ENCODE measurements at places on chromosomes 6 and 20.

DNA sequence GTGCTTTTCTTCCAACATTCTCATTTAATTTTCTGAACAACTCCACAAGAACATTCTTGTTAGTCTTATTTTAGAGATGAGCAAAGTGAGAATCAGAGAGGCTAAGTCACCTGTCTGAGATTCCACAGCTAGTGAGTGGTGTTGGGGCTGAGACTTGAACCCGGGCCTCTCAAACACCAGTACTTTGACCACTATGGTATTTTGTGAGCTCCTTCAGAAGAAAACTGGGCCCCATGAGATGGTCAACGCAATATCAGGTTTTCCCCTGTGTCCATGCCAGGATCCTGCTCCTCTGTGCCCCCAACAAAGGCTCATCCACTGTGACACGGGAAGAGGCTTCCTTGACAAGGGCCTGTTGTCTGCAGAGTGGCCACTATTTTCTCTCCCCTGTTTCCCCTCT is 51.9 kb downstream of the MAFB start:
- DNase-seq, result no peak

DNA sequence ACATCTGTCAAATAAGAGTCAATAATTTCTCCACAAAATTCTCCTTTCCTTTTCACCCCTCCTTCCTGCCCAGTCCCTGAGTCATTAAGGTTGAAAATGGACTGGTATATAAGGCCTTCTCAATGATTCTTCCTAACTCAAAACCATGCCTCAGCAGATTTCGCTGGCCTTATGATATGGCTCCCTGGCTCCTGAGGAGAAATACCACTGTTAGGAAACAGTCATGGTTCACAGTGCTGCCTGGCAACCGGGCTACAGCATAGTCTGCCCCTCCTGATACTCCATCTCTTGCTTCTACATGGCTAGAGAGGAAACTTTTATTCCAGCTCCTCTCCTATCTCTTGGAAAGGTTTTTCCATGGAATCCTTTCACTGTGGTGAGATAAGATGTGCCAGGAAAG is 4.7 kb downstream of the UBE2J1 start:
- no peak for DNase-seq

DNA sequence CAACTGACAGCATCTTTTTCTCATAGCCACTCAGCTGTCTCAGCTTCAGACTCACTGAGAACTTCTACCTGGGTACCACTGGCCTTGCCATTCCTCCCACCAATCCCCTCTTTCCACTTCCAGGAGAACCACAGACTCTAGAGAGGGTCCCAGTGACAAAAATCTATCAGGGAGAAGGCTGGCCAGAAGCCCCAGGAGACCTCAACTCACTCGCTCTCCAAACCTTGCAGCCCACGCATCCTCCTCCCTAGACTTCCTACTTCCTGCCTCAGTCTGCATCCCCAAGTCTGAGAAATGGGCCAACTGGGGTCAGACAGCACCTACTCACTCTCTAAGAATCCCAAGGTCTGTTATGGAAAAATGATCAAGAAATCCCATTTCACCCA is 1.2 kb downstream of the TMEM239 start:
- DNase-seq, result no peak

DNA sequence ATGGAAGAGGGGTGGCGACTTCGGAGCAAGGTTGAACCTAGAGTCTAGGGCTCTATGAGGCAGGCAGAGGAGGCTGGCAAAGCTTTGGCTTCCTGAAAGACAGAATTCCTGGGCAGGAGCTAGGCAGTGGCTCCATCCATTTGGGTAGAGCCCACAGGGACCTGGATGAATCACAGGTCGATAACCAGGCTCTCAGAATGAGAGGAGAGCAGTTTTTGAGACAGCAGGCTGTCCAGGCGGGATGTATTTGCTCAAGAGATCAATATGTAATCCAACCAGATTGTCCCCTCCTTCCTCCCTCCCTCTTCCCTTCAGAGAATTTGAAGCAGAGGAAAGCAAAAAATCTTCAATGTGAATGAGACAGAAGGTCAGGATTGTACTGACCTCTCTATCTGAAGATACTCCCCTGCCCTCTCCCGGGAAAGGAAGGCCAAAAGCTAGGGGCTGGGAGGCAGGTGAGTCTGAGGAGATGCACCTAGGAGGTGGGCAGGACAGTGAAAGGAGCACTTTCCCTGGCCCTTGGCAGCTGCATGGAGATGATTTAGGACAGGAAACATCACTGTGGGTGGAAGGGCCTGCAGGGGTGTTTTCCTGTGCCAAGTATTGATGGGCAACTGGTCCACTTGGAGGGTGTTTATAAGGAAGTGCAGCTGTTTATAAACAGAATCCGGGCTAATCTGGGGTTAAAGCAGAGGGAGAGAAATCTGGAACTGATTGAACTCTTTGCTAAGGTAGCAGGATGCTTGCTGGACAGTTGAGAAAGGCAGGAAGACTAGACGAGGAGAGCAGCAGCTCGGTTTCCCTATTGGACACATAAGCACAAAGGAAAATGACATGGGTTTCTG is 212.4 kb upstream of the LRFN2 start:
- no peak for DNase-seq

GRCh38 chr20:32796981-32797451 is 22.7 kb upstream of the MAPRE1 start:
- no peak for DNase-seq

GRCh38 chr6:69044534-69044933 is 409.5 kb downstream of the ADGRB3 start:
- DNase-seq, result no peak

- DNase-seq, result no peak
These were observed 180.0 kb downstream of the GJA10 start for GRCh38 chr6:90074161-90074850.

DNA sequence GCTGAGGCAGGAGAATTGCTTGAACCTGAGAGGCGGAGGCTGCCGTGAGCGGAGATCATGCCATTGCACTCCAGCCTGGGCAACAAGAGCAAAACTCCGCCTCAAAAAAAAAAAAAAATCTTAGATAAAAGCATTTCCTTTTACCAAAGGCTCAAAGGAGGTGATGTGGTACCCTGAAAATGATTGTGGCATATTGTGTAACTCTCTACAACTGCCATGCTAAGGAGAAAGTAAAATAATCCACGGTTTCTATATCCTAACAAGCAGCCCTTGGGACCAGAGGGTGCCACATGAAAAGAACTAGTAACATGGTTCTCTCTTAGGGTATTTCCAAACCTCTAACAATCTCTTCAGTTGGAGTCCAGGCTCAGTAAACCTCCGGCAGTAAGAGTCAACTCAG is 38.8 kb upstream of the SLA2 start:
- DNase-seq, result no peak

- no peak for DNase-seq
These were observed 87.2 kb upstream of the EDN1 start for GRCh38 chr6:12203001-12203400.

GRCh38 chr6:29631860-29632731 is 887 bp downstream of the GABBR1 start:
- DNase-seq, result peak; percentile 12

GRCh38 chr6:168302534-168302933 is 17.0 kb downstream of the DACT2 start:
- DNase-seq, result no peak

- no peak for DNase-seq
These were observed 127.9 kb upstream of the NXT1 start for GRCh38 chr20:23222531-23223200.

GRCh38 chr6:35919085-35919826 is 1.6 kb downstream of the SRPK1 start:
- no peak for DNase-seq

DNA sequence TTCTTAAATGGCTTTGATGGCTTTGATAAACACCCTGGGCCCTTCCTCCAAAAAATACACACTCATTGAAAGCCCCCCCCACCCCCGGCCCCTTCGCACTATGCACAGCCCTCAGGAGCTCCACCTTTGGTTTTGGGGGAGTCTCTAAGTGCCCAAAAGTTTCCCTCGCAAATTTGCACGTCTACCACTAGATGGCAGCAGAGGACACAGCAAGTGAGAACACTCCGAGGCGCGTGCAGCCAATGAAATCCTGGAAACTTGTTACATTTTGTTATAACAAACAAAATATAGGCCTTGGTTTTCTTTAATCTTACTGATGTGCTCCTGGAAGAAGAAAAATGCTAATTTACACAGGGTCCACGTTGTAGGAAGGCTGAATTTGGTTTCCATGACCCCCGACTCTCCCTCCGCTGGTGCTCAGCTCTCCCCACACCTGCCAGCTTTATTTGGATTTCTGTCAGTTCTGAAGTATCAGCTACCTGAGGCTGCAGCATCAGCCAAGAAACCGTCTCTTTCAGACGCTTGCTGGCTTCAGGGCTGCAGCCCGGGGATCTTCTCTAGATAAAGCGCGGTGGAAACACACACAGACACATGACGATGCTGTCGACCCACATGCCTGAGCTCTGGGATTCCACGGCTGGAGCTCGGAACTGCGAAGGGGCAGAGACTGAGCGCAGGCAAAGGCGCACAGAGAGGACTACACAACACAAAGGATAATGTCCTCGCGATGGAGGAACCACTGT is 148.3 kb upstream of the RPS6KA2 start:
- DNase-seq, result no peak

- DNase-seq, result no peak
These were observed 50.2 kb downstream of the TMEM242 start for GRCh38 chr6:157272866-157273755.

- no peak for DNase-seq
These were observed 319.1 kb upstream of the QKI start for GRCh38 chr6:163095401-163095800.

GRCh38 chr6:134708079-134708478 is 241.8 kb downstream of the ALDH8A1 start:
- DNase-seq, result no peak

DNA sequence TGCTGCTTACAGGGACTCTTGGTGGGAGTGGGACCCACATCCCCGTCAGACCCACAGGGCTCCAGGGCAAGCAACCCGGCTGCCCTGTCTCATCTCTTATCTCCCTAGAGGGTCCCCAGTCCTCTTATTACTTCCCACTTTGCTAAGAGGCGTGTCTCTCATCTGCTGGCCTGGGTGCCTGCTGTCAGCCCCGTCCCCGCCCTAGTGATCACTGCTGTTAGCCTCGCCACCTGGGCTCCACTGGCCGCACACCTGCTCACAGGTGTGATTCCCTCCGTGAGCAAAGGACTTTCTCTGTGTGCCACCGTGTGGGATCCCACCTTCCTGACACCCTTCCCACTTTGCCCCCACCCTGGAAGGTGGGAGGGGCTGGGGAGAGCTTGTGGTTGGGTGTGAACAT is 57.6 kb downstream of the TCP11 start:
- DNase-seq, result no peak

- no peak for DNase-seq
These were observed 106.1 kb downstream of the PSMB1 start for GRCh38 chr6:170446841-170447560.

DNA sequence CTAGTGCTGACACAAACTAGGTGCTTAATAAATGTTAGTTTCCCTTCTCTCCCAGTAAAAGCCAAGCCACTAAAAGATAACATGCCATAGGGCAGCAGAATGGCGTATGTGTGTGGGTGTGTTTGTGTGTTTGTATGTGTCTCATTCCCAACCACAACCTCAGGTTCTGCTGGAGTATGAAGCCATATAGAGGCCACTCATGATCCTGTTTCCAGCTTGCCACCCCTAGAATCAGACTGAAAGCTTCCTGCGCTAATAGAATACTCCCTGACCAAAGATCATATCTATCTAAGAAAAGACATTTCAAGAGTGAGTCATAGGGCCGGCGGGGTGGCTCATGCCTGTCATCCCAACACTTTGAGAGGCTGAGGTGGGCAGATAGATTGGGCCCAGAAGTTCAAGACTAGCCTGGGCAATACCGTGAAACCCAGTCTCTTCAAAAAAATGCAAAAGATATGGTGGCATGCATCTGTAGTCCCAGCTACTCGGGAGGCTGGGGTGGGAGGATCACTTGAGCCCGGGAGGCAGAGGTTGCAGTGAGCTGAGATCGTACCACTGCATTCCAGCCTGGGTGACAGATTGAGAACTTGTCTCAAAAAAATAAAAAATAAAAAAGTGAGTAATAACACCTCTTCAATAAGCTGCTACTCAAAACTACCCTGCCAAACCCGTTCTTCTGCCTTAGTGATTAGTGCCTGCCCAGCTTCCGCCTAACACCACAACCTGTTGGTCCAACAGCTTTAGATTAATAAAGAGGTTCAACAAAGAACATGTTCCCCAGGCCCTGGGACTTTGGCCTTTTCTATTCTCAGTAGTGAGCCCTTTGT is 11.8 kb upstream of the SNRPC start:
- no peak for DNase-seq

DNA sequence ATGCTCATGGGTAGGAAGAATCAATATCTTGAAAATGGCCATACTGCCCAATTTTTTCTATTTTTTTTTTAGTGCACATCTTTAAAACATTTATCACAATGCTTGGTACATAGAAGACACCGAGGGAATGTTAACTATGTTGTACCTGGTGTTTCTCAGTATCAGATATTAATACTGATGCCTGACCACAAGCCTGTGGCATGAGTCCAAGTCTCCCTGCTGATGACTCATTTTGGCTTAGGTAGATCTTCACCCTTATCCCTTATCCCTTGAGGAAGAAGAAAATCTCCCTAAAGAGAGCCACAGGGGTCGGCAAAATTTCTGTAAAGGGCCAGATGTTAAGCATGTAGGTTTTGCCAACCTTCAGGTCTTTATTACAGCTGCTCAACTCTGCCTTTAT is 14.5 kb downstream of the CD109 start:
- DNase-seq, result no peak

DNA sequence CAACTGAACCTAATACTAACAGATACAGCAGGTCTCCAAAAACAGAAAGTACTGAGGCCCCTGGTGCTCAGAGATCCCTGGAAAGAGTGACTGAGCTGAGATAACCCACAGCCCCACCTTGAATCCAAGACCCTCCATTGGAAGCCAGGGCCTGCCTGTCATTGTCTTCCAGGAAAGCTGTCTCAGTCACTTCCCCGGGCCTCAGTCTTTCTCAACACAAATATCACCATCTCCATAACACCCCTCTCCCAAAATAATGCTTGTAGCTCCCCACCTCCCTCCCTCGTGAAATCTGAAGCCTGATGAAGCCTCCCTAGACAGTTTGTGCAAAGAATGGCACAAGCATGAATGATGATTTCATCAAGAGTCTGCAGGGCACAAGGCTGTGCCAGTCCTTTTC is 138.2 kb upstream of the LRFN2 start:
- no peak for DNase-seq

Measured in NCI-H1436 treated with DMSO at 0.1 percent for 48 hours (cell line).